ENCODE measurements at places on chromosomes 2 and 18. TPM values are rescaled to one million over a fixed set of nuclear protein-coding genes. Genes with fewer than 3 reads are reported as not detected.

The ECEL1 gene
- not detected for total RNA-seq

The LYG1 gene
- total RNA-seq, result 0.32 TPM

DNA sequence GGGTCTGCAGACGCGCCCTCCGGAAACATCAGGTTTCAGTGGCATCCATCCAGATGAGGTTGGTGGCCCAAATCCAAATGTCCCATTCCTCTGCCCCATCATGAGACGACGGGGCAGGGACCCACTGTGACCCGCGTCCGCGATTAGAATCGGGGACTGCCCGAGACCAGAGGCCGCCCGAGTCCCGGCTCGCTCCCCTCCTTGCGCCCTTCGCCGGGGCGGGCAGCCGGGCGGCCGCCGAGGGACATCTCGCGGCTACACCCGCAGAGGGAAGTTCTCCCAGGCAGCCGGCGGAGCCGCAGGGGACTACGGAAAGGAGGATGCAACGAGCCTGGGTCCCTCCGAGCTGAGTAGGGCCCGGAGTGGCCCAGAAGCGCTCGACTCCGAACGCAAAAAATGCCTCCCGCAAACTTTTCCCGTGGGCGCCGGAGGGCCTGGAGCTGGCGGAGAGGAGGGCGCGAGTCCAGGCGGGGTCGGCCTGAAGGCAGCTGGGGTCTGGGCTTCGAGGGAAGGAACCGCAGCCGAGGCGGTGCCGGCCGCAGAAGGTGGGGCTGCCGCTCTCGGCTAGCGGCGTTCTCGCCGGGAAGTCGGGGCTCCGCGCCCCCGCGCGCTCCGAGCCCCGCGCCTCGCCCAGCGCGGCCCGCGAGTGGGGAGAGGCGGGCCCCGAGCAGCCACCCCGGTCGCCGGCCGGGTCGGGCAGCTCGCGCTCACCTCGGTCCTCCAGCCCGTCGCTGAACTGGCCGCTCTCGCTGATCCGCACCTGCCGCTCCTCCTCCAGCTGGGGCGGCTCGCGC lies 580 bp downstream of the TMEM163 start:
- H3K27me3 ChIP-seq, result peaks cover 68% of the 10 kb centered on the region
- DNase-seq, result peak; percentile 6
- H3K36me3 ChIP-seq, result peaks cover 1% of the 10 kb centered on the region
- peak overlapping the region; percentile 65 for H3K4me3 ChIP-seq
- H3K27ac ChIP-seq, result no peak overlapping the region

The CRYGC gene
- not detected for total RNA-seq

DNA sequence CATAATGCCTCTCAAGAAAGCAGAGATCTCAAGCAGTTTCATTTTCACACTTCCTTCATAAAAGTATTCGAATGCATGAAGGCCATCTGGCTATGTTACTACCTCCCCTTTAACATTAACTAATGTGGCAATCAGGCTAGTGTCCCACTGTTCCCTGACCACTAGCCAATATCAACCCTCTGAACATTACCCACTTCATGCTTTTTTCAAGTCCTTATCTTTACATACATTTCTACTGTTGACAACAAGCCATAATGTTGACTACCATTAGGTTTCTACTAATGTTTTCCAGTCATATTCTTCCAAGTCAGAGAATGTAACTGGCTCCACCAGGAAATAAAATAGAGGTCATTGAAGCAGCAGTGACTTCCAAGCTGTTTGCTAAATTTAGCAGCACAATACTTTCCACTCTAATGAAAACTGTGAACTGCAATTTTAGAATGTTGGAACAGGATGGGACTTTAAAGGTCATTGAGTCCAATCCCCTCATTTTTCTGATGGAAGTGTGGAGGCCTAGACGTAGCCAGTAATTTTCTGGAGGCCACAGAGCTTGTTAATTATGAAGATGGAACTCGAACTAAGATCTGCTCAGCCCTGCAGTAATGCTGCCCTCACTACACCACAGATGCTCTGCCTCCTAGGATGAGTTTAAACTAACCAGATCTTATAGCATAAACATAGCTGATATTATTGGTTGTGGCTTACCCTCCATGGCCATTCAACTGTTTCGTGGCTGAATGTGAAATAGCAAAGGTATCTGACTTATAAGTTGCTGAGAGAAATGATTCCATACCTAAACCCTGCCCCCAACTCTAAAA lies 630 bp upstream of the PPP1R1C start:
- no peaks in the 10 kb centered on the region for H3K36me3 ChIP-seq
- H3K4me3 ChIP-seq, result no peak overlapping the region
- no peak for DNase-seq
- H3K4me1 ChIP-seq, result no peaks in the 10 kb centered on the region
- no peaks in the 10 kb centered on the region for H3K27me3 ChIP-seq

GRCh38 chr18:63062246-63062645 lies 257.3 kb downstream of the BCL2 start:
- no peaks in the 10 kb centered on the region for H3K36me3 ChIP-seq
- no peak overlapping the region for H3K4me3 ChIP-seq
- no peaks in the 10 kb centered on the region for H3K27me3 ChIP-seq
- no peak for DNase-seq

The RBKS gene
- 1.2 TPM for total RNA-seq

GRCh38 chr2:219739066-219739465 lies 111.6 kb downstream of the SLC4A3 start:
- no peak for DNase-seq
- no peaks in the 10 kb centered on the region for H3K36me3 ChIP-seq
- peaks cover 11% of the 10 kb centered on the region for H3K27me3 ChIP-seq
- no peak overlapping the region for H3K27ac ChIP-seq
- H3K4me3 ChIP-seq, result no peak overlapping the region

DNA sequence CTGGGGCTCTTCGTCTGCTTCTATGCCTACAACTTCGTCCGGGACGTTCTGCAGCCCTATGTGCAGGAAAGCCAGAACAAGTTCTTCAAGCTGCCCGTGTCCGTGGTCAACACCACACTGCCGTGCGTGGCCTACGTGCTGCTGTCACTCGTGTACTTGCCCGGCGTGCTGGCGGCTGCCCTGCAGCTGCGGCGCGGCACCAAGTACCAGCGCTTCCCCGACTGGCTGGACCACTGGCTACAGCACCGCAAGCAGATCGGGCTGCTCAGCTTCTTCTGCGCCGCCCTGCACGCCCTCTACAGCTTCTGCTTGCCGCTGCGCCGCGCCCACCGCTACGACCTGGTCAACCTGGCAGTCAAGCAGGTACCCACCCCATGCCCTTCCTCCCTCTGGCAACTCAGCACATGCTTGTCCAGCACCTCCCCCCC lies 24.2 kb downstream of the STEAP3 start:
- no peaks in the 10 kb centered on the region for H3K4me1 ChIP-seq
- H3K4me3 ChIP-seq, result no peak overlapping the region
- DNase-seq, result no peak
- no peak overlapping the region for H3K27ac ChIP-seq
- no peaks in the 10 kb centered on the region for H3K36me3 ChIP-seq

GRCh38 chr2:130336877-130337734 lies 5.6 kb upstream of the IMP4 start:
- H3K4me1 ChIP-seq, result peaks cover 15% of the 10 kb centered on the region
- H3K36me3 ChIP-seq, result peaks cover 19% of the 10 kb centered on the region
- peaks cover 4% of the 10 kb centered on the region for H3K27me3 ChIP-seq
- H3K27ac ChIP-seq, result peak overlapping the region; percentile 67
- H3K4me3 ChIP-seq, result no peak overlapping the region

The BBS5 gene
- 2.1 TPM for total RNA-seq

DNA sequence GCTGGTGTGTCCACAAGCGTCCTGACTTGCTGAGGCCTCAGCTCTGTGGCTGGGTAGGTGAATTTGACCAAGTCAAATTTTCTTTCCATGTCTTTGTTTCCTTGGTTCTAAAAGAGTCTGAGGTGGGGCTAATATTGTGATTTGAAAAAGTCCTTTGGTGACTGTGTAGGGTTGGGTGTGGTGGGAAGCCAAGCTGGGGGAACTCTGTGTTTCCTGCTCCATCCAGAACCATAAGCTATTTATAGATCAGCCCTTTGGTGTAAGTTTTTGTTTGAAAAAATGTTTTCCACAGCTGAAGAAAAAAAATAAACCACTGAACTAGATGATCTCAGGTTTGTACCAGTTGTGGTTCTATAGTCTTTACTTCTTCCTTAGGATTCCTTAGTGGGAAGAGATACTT lies 462.7 kb downstream of the TGIF1 start:
- DNase-seq, result no peak
- no peak overlapping the region for H3K27ac ChIP-seq
- no peak overlapping the region for H3K4me3 ChIP-seq

- no peaks in the 10 kb centered on the region for H3K36me3 ChIP-seq
- no peak overlapping the region for H3K4me3 ChIP-seq
- peaks cover 4% of the 10 kb centered on the region for H3K4me1 ChIP-seq
- H3K27ac ChIP-seq, result no peak overlapping the region
- DNase-seq, result no peak
Observed at GRCh38 chr2:58030771-58031170, 15.8 kb upstream of the VRK2 start.

The NEDD4L gene
- total RNA-seq, result 5.6 TPM

DNA sequence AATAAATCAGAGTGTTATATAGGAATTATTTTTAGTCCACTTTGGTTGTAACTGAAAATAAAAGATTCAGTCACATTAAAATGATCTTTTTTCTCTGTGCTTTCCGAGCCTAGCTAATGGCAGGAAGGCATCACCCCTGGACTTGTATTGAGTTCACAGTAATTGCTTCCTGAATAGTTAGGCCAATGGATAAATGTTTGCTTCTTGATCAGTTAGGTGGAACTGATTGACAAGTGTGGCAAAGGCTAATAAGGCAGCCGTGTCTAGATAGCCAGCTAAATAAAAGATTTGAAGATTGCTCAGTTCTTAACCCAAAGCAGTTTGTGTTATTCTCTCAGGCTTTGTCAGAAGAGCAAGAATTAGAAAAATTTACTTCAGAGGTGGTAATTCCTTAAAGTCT lies 20.8 kb downstream of the FAM171B start:
- H3K4me3 ChIP-seq, result no peak overlapping the region
- H3K4me1 ChIP-seq, result no peaks in the 10 kb centered on the region
- no peak for DNase-seq
- no peaks in the 10 kb centered on the region for H3K36me3 ChIP-seq
- peaks cover 7% of the 10 kb centered on the region for H3K27me3 ChIP-seq

The FSHR gene
- total RNA-seq, result not detected

DNA sequence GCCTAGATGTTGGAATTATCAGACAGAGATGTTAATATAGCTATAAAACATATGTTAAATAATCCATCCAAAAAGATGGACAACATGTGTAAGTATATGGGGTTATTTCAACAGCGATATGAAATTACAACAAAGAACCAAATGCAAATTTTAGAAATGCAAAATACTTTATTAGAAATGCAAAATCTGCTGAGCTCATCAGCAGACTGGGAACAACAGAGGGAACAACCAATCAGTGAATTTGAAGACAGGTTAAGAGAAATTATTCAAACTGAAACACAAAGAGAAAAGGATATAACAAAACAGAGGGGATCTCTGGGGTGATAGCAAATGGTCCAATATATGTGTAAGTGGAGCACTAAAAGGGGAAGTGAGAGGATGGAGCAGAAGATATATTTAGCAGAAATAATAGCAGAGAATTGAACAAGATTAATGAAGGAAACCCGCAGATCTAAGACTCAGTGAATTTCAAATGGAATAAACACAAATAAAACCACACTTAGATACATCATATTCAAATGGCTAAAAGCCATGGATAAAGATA lies 13.5 kb upstream of the HS6ST1 start:
- H3K27ac ChIP-seq, result no peak overlapping the region
- H3K27me3 ChIP-seq, result peaks cover 1% of the 10 kb centered on the region
- peaks cover 3% of the 10 kb centered on the region for H3K36me3 ChIP-seq
- no peak for DNase-seq
- H3K4me3 ChIP-seq, result no peak overlapping the region

The CD226 gene
- total RNA-seq, result 19.9 TPM

DNA sequence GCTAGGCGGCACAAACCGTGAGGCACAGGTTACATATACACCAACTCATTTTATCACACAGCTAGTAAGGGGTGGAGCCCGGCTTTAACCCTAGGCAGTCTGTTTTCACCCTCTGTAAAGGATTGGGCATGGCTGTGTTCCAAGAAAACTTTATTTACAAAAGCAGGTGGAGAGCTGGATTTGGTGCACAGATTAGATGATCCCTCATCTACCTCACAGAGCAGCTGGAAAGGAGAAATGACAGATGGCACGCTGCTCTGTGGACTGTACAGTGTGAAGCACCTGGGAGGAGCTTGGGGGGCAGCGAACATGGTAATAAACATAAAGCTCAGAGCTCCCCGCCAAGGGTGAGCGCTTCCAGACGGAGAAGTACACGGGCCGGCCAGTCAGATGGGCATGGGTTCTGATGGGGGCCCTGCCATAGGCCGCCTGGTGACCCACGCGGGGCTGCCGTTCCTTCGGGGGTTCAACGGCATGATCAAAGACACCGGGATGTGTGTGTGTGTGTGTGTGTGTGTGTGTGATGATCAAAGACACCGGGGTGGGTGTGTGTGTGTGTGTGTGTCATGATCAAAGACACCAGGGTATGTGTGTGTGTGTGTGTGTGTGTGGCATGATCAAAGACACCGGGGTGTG lies 862 bp upstream of the TMEM177 start:
- H3K4me1 ChIP-seq, result peaks cover 32% of the 10 kb centered on the region
- H3K36me3 ChIP-seq, result peaks cover 19% of the 10 kb centered on the region
- H3K27me3 ChIP-seq, result no peaks in the 10 kb centered on the region
- DNase-seq, result no peak
- H3K4me3 ChIP-seq, result peak overlapping the region; percentile 81

DNA sequence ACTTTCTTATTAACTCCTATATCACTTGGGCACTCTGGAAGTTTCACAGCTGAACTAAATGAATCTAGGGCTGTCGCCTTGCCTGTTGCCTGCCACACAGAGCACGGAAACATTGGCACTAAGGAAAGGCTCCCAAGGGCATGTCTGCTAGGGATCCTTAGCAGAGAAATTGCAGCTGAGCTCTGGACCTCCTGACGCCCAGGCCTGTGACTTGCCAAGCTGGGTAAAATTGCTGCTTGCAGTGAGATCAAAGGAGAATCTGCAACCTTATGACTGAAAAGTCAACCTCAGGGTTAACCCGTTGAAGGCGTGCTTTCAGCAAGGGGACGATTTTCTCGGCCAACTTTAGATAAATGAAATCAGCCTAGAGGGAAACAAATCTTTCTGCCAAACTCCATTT lies 189.8 kb downstream of the NCK2 start:
- peak; percentile 61 for DNase-seq
- peak overlapping the region; percentile 20 for H3K4me3 ChIP-seq
- no peak overlapping the region for H3K27ac ChIP-seq
- H3K4me1 ChIP-seq, result peaks cover 28% of the 10 kb centered on the region
- H3K27me3 ChIP-seq, result no peaks in the 10 kb centered on the region

DNA sequence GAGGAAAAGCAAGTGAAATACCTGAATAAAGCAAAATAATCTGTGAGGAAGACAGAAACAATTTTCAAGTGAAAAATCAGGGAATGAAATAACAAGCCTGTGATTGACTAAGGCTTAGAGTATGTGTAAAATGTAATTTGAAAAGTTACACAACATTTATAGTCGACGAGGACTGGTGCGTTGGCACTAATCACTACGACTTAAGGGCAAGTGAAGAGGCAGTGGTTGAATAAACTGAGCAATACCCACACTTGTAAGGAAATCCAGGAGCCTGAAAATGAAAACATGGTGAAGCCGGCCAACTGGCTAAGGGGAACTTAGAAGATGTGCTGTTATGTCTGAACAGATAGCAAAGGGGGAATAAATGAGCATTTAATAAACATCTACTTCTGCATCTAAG lies 13.4 kb downstream of the DOK1 start:
- no peak overlapping the region for H3K27ac ChIP-seq
- peaks cover 38% of the 10 kb centered on the region for H3K4me1 ChIP-seq
- no peaks in the 10 kb centered on the region for H3K36me3 ChIP-seq
- no peak for DNase-seq
- no peak overlapping the region for H3K4me3 ChIP-seq
- H3K27me3 ChIP-seq, result peaks cover 5% of the 10 kb centered on the region
